ENCODE measurements at places on chromosomes 1 and 21.

GRCh38 chr1:67166196-67166595, at the start of gene IL23R:
IL23R (plus strand) TSS chr1:67166454; CDS start chr1:67168121, 1,667 bp downstream.
- no peak for DNase-seq

DNA sequence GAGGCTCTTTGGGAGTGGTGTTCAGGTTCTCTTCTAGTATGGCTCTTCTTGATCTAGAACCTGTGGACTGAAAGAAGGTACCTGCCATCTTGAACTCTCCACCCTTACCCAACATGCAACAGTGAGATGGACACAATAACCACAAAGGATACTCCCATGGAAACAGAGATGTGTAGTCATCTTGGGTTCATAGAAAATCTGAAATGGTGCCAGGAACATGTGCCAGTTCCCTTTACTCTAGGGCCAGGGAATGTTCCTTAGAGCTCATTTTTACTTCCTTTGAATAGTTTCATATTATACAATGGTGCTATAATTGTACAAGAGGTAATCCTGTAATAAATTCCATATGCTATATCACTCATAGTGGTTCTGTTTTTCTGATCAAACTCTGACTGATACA, 13.2 kb upstream of the SCYL3 start:
- no peak for DNase-seq

DNA sequence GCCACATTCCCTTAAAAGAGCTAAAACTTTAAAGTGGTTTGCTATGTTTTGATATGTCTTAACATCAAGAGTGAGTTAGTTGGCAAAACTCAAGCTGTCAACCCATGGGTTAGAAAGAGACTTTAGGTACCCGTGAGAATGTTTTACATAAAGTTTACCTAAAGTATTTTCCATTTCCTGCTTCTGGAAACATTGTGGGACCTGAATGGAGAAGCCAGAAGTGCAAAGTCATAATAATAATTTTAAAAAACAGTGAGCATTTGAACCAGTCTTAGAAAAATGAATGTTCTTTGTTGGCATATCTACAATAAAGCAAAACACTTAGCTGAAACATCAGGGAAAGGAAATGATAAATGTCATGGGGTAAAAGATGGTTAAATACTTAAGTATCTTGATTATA, 34.8 kb downstream of the LRRC8C start:
- DNase-seq = no peak

DNA sequence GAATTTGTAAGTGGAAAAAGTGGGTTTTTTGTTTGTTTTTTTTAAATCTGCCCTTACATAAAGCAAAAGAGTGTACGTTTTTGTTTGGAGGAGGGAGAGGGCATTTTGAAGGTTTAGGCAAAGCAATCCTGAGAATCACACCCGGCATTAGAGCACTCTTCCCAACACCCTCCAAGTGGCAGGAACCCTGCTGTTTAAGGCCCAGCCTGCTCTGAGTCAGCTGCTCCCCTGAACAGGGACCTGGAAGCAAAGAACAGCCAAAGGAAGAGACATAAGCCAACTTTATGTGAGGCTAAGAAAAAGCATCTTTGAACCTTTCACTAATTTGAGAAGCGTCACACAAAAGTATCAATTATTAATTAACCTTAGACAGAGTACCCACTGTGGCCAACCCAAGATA, 16.9 kb downstream of the MTFR1L start:
- DNase-seq = no peak

- no peak for DNase-seq
These were observed 24.2 kb downstream of the OLFML3 start for GRCh38 chr1:114003431-114003830.

- no peak for DNase-seq
These were observed 33.7 kb downstream of the XCL2 start for GRCh38 chr1:168509875-168510791.

Measured in amygdala (tissue), 56 donors.